NCI-H524 treated with DMSO at 0.1 percent for 48 hours (cell line): ENCODE measurements at places on chromosomes 7 and 10.
A peak's percentile ranks its signal among the peaks of the same experiment; 100 is the strongest.

GRCh38 chr7:101838837-101839483 is 21.5 kb downstream of the CUX1 start:
- DNase-seq = peak; percentile 31

GRCh38 chr7:13032084-13032483 is 344.7 kb downstream of the ARL4A start:
- DNase-seq = no peak

GRCh38 chr10:103855424-103855823 is at the start of gene SH3PXD2A:
SH3PXD2A (minus strand) TSS chr10:103855576; CDS start chr10:103855266, 310 bp downstream.
- no peak for DNase-seq

- DNase-seq = no peak
Observed at GRCh38 chr7:5580714-5581395, 157.2 kb upstream of the TNRC18 start.

GRCh38 chr10:118670472-118671124 is 75.2 kb upstream of the PRLHR start:
- no peak for DNase-seq

GRCh38 chr7:454356-455109 is 65.1 kb downstream of the PDGFA start:
- no peak for DNase-seq

DNA sequence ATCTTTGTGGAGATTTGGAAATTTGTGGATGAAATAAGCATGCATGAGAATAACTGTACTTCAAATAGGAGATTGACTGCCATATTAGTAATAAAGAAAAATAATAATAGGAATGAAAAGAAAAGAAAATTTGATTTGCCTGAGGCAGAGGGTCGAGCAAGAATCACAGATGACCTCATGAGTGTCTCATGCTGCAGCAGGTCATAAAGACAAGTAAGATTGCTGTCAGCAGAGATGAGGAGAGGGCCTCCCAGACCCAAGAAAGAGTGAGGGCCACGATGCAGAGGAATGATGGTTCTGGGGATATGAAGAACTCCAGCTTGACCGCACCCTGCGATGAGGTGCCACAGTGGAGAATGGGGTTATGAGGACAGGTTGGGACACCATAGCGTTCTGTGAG is 39.2 kb downstream of the TOMM7 start:
- no peak for DNase-seq

GRCh38 chr7:2299870-2300512 is 14.2 kb downstream of the SNX8 start:
- no peak for DNase-seq

DNA sequence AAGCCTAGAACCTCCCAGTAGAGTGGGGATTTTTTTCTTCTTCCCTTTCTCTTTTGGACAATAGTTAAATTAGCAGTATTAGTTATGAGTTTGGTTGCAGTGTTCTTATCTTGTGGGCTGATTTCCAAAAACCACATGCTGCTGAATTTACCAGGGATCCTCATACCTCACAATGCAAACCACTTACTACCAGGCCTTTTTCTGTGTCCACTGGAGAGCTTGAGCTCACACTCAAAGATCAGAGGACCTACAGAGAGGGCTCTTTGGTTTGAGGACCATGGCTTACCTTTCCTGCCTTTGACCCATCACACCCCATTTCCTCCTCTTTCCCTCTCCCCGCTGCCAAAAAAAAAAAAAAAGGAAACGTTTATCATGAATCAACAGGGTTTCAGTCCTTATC is 5.4 kb downstream of the OPN1SW start:
- DNase-seq = no peak

GRCh38 chr7:93476491-93477344 is 97.8 kb downstream of the CALCR start:
- DNase-seq = no peak

DNA sequence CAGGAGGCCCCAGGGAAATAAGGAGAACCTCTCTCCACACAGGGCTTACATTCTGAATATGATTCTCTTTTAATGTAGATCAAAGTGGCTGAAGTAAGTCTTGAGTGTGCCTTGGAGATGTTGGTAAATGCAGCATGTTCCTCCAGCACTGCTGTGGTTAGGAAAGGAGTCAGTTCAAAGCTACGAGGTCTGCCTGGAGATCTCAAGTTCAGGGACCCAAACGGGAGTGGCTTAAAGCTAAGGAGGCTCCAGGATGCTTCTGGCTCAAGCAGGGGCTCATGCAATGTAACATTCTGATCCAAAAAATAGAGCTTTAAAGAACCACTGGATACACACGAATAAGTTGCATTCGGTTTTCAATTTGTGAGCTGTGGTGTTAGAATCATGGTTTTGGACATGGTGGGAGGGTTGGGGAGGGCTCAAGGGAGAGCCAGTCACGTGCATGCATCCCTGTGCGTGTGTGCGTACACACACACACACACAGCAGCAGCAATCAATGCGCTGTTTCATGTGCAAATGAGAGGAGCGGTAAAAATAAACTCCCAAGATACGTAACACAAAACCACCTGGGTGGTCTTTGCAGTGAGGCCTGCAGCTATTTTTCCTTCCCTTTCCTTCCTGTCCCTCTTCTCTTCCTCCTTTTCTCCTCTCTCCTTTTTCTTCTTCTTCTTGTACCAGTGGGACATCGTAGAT is 70.5 kb downstream of the AOAH start:
- DNase-seq = no peak

GRCh38 chr10:13784067-13784466 is 197.3 kb downstream of the PRPF18 start:
- DNase-seq = no peak

- no peak for DNase-seq
Observed at GRCh38 chr10:44906486-44906885, 4.7 kb upstream of the TMEM72 start.

DNA sequence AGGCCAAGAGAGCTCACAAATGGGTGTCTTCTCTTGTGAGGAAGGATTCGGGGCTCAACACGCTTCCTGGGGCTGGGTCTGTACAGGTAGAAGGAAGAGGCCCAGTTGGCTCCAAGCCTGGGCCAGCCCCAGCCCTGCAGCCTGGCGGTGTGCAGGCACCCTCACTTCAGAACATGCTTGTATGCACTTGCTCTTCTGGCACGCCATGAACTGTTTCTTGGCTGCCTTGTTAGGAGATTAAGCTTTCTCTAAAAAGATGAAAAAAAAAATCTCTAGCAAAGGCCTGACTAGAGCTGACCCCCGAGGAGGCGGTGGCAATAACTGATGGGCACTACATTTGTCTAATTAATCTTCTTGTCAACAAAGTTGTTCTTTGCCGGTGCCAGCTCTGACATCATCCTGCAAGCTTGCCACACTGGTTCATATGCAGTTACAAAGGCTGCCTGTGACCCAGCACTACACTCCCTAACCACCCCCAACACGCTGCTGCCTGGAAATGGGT is 94.7 kb downstream of the WDR11 start:
- no peak for DNase-seq

DNA sequence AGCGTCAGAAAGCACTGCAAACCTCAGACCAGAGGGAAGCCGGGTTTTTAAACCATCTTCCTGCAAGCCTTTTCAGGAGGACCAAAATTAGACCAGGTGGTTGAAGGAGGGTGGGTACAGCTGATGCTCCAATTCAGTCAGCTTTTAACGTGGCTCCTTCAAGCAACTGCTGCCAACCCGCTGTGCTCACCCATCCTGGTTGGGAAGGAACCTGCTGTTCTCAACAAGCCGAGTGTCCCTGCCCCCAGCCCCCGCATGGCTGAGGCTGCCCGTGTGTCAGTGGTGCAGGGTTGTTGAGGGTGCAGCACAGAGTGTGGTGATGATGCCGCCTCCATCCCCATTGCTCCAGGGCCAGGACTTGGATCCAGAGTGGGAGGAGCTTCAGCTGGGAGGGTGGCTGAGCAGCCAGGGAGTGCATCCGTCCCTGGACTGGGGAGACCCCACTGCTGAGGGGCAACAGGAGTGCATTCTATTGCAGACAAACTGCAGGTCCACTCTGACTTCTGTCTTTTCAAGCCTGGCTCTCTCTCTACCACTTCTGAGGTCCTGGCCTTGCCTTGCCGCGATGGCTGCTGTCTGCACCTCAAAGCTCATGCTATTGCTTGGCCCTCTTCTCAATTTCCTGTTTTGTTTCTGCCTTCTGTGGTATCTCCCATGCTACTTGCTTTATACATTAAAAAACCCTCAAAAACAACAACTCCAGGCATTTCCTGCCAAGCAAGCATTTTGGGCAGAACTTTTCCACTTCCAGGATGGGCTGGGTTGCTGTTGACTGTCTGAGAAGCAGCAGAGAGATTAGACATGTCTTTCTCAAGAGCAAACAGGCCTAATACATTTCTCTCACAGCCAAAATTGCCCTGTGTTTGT is 134.7 kb downstream of the DNAJB6 start:
- DNase-seq = no peak

- no peak for DNase-seq
Observed at GRCh38 chr7:100483722-100484672, at the start of gene NYAP1. NYAP1 (plus strand) TSS chr7:100483927; CDS start chr7:100485312, 1,385 bp downstream.

- DNase-seq = no peak
Observed at GRCh38 chr10:6580279-6581029, 378 bp upstream of the PRKCQ start.

DNA sequence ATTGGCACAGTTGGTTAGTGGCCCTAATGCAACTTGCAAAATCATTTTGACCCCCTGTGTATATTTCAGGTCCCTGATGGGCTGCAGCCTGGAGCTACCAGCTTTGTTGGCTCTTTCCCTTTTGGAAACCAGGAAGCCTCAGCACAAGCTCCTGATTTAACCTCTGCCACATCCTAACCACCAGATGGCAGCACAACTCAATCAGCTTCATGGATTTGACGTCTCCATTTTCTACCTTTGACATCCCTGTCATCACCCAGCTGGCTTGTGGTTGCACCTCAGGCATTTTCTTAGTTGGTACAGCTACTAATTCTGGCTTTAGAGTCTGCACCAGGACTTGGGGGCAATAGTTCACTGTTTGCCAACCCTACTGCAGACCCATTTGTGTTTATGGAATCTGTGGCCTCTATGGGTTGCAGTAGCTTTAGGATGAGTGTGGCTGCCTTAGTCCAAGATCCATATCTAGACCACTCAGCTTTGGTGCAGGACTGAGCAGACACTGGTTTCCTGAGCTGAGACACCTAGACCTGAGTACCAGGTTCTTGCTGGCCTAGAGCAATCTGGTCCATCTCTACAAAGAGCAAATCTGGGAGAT is 456.2 kb downstream of the REEP3 start:
- no peak for DNase-seq

DNA sequence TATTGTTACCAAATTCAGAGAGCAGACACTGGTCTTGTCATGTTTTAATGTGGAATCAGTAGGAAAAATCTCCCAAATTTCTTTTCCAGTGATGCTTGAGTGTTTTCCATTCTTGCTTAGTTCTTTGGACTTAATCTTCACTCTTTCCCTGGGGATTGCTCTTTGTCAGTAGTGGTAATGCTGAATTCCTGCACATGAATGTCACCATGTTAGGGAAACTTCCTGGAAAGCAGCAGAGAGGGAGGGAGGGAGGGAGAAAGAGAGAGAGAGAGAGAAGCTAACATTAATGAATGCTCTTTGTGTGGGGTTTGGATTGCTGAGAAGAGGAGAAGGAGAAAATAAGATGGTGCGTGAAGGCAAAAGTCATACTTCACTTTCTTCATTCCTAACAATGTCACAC is 295.3 kb upstream of the COBL start:
- no peak for DNase-seq

- DNase-seq = no peak
Observed at GRCh38 chr7:111676167-111676566, 113.9 kb upstream of the IMMP2L start.

DNA sequence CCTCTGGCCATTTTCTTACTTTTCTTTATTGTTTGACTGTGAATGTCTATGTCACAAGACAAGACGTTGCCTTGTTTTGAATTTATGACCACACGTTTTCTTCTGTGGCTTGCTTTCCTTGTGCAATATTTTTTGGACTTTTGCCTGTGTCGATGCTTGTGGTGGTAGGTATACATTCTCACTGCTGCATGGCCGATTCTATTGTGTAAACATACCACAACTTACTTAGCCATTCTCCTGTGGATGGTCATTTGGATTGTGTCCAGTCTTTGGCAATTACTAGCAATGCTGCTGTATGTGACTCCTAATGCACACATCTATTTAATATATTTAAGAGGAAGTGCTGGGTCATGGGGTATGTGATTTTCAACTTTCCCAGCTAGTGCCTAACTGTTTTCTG is 18.0 kb upstream of the DLG5 start:
- no peak for DNase-seq

DNA sequence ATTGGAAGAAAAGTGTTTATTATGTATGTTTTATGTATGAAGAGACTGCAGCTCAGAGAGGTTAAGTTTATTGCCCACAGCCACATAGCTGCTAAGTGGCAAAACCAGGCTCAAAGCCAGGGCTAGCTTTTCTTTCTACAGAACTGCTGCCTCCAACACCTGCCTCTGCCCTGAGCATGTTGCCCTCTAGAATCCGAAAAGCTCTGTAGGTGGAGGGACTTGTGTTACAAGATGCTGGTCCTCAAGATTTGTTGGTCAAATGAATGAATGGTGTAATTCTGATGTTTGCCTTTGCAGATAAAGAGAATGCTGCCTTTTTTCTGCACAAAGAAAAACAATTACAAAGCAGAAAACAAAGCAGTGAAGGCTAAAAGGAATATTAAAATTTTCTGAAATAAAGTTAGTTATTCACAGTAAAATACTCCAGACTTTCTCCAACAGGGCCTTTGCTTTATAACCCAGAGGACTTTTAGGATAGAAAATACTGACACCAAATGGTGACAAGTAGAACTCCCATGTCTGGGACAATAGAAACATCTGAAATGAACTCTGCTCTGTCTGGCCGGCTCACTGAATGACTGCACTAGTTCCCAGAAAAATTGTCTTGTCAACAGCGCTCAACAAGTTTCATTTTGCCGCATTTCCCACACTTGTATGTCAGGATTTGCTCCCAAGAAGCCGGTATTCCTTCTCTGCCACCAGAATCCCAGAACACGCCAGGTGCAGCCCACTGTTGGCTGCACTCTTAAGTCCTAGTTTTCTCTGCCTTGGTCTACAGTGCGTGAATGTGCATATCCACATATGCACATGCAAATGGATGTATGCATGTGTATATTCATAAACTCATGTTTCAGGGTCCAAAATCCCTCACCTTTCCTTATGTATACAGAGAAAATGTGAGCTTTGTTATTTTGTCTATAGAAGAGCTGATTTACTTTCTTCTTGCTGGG is 11.0 kb upstream of the DNTT start:
- DNase-seq = no peak

DNA sequence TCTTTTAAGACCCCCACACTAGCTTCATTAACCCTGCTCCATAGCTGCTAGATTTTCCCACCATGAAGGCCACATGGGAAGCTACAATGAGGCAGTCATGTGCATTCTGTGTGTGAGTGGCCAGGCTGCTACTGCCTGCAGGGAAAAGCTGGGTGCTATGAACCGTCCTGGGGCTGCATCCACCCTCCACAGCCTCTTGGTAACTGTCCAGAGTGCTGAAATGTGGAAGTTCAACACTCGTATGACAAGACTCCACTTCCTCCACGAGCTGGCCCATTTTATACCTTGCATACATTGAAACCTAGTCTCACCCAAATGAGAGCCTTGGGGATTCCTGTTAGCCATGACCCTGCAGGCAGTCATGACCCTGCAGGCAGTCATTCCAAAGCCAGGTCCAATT is 59.4 kb downstream of the CUZD1 start:
- DNase-seq = no peak

- DNase-seq = no peak
Observed at GRCh38 chr7:42617071-42617765, 294.7 kb downstream of the C7orf25 start.
